ENCODE measurements at places on chromosomes 2 and 18. TPM values are rescaled to one million over a fixed set of nuclear protein-coding genes. Genes with fewer than 3 reads are reported as not detected.

Gene TFCP2L1
- total RNA-seq = under 0.01 TPM

Gene CCDC178
- 1.2 TPM for total RNA-seq

Gene C2orf69
- 25.6 TPM for total RNA-seq

Gene MTHFD2
- total RNA-seq = 12.3 TPM

Gene FAM124B
- 3.7 TPM for total RNA-seq

Gene STARD6
- not detected for total RNA-seq

Gene IWS1
- 28.3 TPM for total RNA-seq

Gene PRKAG3
- not detected for total RNA-seq

Gene LYPD1
- total RNA-seq = 24.1 TPM

Gene IL36A
- total RNA-seq = not detected

Gene SPR
- total RNA-seq = 1.2 TPM

Gene HJURP
- 1.5 TPM for total RNA-seq
